ENCODE measurements at places on chromosomes 16 and 17.

DNA sequence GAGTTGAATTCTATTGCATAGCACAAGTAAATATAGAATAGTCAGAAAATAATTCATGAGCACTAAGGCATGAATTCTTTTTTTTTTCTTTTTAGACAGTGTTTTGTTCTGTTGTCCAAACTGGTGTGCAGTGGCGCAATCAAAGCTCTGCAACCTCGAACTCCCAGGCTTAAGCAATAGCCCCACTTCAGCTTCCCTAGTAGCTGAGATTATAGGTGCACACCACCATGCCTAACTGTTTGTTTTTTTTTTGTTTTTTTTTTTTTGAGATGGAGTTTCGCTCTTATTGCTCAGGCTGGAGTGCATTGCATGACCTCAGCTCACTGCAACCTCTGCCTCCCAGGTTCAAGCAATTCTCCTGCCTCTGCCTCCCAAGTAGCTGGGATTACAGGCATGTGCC, 16.6 kb downstream of the TUBD1 start:
- no peak for DNase-seq

DNA sequence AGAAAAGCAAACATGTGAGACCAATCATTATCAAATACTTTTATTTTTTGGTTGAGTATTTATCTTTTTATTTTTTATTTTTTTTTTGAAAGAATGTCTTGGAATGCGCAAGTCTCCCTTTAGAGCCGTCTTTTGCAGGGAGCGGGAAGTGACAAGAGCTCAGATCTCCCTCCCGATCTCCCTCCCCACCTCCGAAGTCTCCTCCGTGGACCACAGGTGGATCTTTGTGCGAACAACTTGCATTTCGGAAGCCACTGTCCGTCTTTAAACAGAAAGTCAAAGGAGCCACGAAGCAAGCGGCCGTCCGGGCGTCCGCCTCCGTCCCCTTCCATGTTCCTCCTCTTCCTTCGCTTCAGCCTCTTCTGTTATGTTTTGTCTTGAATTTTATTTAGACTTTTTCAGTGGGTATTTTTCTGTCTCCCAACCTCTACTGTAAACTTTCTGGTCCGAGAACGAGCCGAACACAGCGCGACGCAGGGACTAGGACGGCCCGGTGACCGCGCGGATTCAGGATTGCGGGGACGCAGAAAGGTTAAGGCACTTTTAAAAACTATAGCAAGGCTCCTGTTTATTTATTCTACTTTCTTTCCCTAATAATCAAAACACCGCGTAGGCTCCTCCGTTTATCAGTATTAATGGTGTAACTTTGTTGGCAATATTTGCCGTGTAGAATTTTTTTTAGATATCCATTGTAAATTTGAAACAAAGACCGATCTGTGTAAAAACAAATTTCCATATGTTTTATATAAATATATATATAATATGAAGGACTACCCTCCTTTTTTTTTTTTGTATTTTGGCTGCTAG, 3.3 kb downstream of the FOXF1 start:
- no peak for DNase-seq

DNA sequence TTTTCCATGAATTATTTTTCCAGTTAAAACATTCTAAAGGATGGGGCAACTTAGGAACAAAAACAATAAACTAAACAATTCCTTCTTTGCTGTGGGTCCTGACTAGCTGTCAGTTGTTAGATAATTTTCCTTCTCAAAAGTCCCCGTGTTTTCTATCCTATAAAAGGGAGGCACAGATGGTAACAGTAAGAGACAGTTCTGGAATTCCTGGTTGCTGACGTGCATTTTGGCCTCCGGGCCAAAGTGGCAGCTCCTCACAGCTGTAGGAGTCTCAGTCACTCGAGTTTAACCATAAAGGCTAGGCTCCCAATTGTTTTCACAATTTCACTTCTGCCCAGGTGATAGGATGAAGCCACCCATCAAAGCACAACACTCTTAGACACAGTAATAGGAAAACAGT, 77.0 kb upstream of the ZNF423 start:
- no peak for DNase-seq

- DNase-seq = no peak
Measured at GRCh38 chr16:66382171-66382965, 15.9 kb downstream of the CDH5 start.

DNA sequence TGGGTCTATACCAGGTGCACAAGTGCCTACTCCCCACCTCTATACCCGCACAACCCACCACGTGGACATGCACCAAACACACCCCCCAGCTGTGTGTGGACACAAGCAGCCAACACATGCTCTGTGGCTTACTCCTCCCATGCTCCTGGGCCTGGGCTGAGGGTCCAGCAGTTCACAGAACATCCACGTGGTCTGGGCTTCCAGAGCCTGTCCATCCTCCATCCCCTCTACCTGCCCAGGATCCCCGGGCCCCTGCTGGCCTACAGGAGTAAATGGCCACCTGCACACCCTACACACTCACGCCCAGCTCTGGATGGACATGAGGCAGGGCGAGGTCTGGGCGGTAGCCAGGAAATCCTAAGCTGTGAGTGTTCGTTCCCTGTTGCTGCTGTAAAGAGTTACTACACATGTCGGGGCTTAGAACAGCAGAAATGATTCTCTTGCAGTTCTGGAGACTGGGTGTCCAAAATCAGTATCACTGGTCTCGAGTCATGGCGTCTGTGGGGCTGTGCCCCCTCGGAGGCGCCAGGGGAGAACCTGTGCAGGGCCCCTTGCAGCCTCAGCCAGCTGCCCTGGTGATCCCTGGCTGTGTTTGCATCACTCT, 15.0 kb upstream of the RAI1 start:
- DNase-seq = no peak

Data from SK-MEL-5 (cell line).